Dermis blood vessel endothelial cell (primary cell): ENCODE measurements at places on chromosomes 6 and 20. TPM values are rescaled to one million over a fixed set of nuclear protein-coding genes. Genes with fewer than 3 reads are reported as not detected.

The RNF182 gene
- total RNA-seq = 0.84 and 0.85 TPM in 2 replicates

The SLC22A16 gene
- total RNA-seq = not detected in 2 replicates

The SLC29A1 gene
- 41.7 and 64.8 TPM in 2 replicates for total RNA-seq

The RBL1 gene
- 12.8 and 17.7 TPM in 2 replicates for total RNA-seq

The C20orf96 gene
- 3.2 and 6.7 TPM in 2 replicates for total RNA-seq

The GSTA3 gene
- not detected in 2 replicates for total RNA-seq

The SEMG1 gene
- not detected in 2 replicates for total RNA-seq

The PFDN6 gene
- total RNA-seq = 22.1 and 29.1 TPM in 2 replicates

The TMC2 gene
- total RNA-seq = not detected in 2 replicates

The CTAGE9 gene
- total RNA-seq = not detected in 2 replicates

The TMEM244 gene
- total RNA-seq = not detected in 2 replicates

The PHACTR1 gene
- total RNA-seq = 2.4 and 4.1 TPM in 2 replicates

The BTBD3 gene
- total RNA-seq = 65.3 and 84.9 TPM in 2 replicates

The PSORS1C2 gene
- not detected in 2 replicates for total RNA-seq

The PRPH2 gene
- 0.17 and 2.0 TPM in 2 replicates for total RNA-seq

The KLHDC3 gene
- 134 and 173 TPM in 2 replicates for total RNA-seq

The CAGE1 gene
- under 0.01 TPM in 1 of 2 replicates, not detected in the other for total RNA-seq

The LYRM2 gene
- 16.0 and 20.6 TPM in 2 replicates for total RNA-seq

The TRIM15 gene
- total RNA-seq = not detected in 2 replicates

The GPLD1 gene
- total RNA-seq = 0.05 and 0.17 TPM in 2 replicates

The TAAR8 gene
- total RNA-seq = not detected in 2 replicates

The SYS1 gene
- 23.3 and 26.2 TPM in 2 replicates for total RNA-seq

The TOP1 gene
- total RNA-seq = 21.3 and 49.0 TPM in 2 replicates

The DEFB132 gene
- not detected in 2 replicates for total RNA-seq

The FAM184A gene
- total RNA-seq = 0.17 and 0.33 TPM in 2 replicates

The ZC3H12D gene
- 0.17 and 0.23 TPM in 2 replicates for total RNA-seq

The TNFRSF6B gene
- total RNA-seq = 16.8 and 22.0 TPM in 2 replicates

The AP5S1 gene
- 22.3 and 31.6 TPM in 2 replicates for total RNA-seq

The SLC24A3 gene
- total RNA-seq = 0.09 TPM in 1 of 2 replicates, not detected in the other

The C20orf141 gene
- not detected in 2 replicates for total RNA-seq

The TOX2 gene
- 0.88 and 1.5 TPM in 2 replicates for total RNA-seq

The FAM210B gene
- 26.0 and 31.9 TPM in 2 replicates for total RNA-seq

The MYMX gene
- total RNA-seq = 0.23 TPM in 1 of 2 replicates, not detected in the other

The ENPP1 gene
- 0.34 and 0.98 TPM in 2 replicates for total RNA-seq

The ESF1 gene
- total RNA-seq = 14.0 and 14.3 TPM in 2 replicates

The KCNK5 gene
- 0.17 TPM in 1 of 2 replicates, not detected in the other for total RNA-seq

The MAN1A1 gene
- total RNA-seq = 179 and 202 TPM in 2 replicates

The SYCP2L gene
- total RNA-seq = 0.17 TPM in 1 of 2 replicates, not detected in the other

The CFAP61 gene
- total RNA-seq = not detected in 2 replicates

The GABRR1 gene
- not detected in 2 replicates for total RNA-seq

The RCAN2 gene
- 0.19 and 0.34 TPM in 2 replicates for total RNA-seq

The HLA-DOB gene
- not detected in 2 replicates for total RNA-seq

The HNF4A gene
- not detected in 2 replicates for total RNA-seq

The MMP24 gene
- 0.68 and 0.88 TPM in 2 replicates for total RNA-seq
